ENCODE measurements at places on chromosomes 11 and 22. TPM values are rescaled to one million over a fixed set of nuclear protein-coding genes. Genes with fewer than 3 reads are reported as not detected.

The TPBGL gene
- total RNA-seq = 1.1 TPM

The JRKL gene
- 9.2 TPM for total RNA-seq

The EMID1 gene
- total RNA-seq = 9.9 TPM

- no peaks in the 10 kb centered on the region for H3K4me1 ChIP-seq
- H3K27me3 ChIP-seq = no peaks in the 10 kb centered on the region
- no peak overlapping the region for H3K27ac ChIP-seq
- no peak for DNase-seq
- no peaks in the 10 kb centered on the region for H3K36me3 ChIP-seq
- no peak overlapping the region for H3K4me3 ChIP-seq
Observed at GRCh38 chr11:57584341-57584740, 13.1 kb upstream of the SERPING1 start.

GRCh38 chr11:59545179-59546020, 34.1 kb downstream of the OR4D9 start:
- no peaks in the 10 kb centered on the region for H3K36me3 ChIP-seq
- H3K27ac ChIP-seq = no peak overlapping the region
- no peak for DNase-seq
- no peaks in the 10 kb centered on the region for H3K4me1 ChIP-seq
- no peaks in the 10 kb centered on the region for H3K27me3 ChIP-seq

- peak; percentile 33 for DNase-seq
- H3K36me3 ChIP-seq = no peaks in the 10 kb centered on the region
- H3K4me1 ChIP-seq = no peaks in the 10 kb centered on the region
- H3K27ac ChIP-seq = peak overlapping the region; percentile 81
- H3K27me3 ChIP-seq = no peaks in the 10 kb centered on the region
Observed at GRCh38 chr22:42856179-42856864, 751 bp downstream of the ARFGAP3 start.

GRCh38 chr11:104003491-104003890, 32.9 kb upstream of the DDI1 start:
- H3K27me3 ChIP-seq = no peaks in the 10 kb centered on the region
- H3K4me3 ChIP-seq = no peak overlapping the region
- no peaks in the 10 kb centered on the region for H3K4me1 ChIP-seq
- DNase-seq = no peak

DNA sequence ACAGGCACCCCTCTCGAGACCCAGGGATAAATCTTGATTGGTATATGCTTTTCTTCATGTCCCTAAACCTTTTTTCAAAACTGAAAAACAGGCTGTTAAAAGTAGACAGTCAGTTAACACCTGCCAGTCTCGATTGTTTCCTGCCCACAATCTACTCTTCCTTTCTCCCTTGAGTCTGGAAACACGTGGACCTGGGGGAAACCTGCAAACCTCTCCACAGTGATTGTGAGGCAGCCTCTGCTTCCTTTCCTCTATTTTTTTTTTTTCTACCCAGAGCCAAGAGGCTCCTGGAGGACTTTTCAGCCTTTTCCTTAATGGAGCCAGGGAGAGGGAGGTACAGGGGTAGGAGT, 69.4 kb upstream of the CLMP start:
- H3K4me1 ChIP-seq = no peaks in the 10 kb centered on the region
- H3K4me3 ChIP-seq = no peak overlapping the region
- no peak overlapping the region for H3K27ac ChIP-seq

DNA sequence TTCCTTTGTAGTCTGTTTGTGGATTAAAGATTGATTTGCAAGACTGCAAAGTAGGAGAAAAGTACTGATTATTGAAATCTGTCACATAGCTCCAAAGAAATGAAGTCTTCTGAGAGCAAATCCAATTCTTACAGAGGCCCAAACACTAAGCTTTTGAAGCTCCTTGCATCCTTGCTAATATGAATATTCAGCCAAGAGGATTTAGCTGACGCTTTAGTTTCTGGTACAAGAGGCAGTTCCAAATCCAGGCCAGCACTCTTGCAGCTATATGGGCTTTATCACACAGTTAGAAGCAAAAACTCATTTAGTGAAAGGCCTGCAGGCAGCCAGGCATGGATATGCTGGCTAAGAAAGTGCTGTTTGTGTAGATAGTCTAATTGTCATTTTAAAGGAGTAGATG, 12.7 kb downstream of the PAAF1 start:
- no peaks in the 10 kb centered on the region for H3K4me1 ChIP-seq
- H3K36me3 ChIP-seq = peaks cover 2% of the 10 kb centered on the region
- H3K4me3 ChIP-seq = no peak overlapping the region
- H3K27me3 ChIP-seq = no peaks in the 10 kb centered on the region
- DNase-seq = no peak
